ENCODE measurements at places on chromosomes 3 and 15. TPM values are rescaled to one million over a fixed set of nuclear protein-coding genes. Genes with fewer than 3 reads are reported as not detected.
A peak's percentile ranks its signal among the peaks of the same experiment; 100 is the strongest.

COL6A5 gene
- not detected for total RNA-seq

POU1F1 gene
- total RNA-seq, result not detected

SLC2A2 gene
- total RNA-seq, result not detected

CFAP100 gene
- total RNA-seq, result not detected

CD276 gene
- total RNA-seq, result 1.2 TPM

CPOX gene
- 22.0 TPM for total RNA-seq

SLCO3A1 gene
- total RNA-seq, result 3.3 TPM

SPINT1 gene
- 4.5 TPM for total RNA-seq

DNA sequence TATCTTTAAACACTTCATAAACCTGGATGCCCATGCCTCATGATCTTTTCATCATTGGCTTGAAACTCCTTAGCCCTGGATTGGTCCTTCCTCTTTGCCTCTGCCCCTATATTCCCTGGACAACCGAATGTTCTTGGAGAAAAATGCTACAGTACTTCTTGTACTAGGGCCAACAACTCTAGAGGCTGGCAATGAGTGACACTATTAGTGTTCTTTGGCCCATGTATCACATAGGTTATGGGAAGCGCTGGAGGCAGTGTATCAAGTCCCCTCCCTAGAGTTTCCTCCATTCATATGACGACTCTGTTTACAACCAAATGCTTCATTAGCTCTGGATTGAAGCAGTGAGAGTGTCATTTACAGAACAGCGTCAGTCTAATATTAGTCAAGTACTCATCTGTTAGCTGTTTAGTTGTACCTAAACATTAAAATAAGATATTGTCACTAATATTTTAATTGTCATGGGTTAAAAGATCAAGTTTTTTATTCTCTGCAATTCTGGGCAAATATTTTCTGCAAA lies 66.4 kb upstream of the MYO5C start:
- H3K4me1 ChIP-seq, result no peaks in the 10 kb centered on the region
- no peak overlapping the region for H3K27ac ChIP-seq
- no peaks in the 10 kb centered on the region for H3K27me3 ChIP-seq
- no peak for DNase-seq

DNA sequence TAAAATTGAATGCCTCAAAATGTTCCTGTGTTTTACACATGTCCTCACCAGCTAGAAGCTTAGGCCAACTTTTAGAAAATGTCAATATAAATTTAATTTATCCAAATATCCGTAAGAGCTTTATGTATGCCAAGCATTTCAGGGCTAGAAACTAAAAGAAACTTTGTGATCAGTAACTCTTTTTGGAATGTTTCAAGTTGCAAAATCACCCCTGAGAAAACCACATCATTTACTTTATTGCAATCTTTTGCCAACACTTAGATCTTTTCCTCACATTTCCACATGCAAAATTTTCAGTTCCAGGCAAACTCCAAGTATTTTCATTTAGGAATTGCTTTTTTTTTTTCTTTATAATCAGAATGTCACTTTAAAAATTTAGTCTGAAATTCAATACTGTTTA lies 20.1 kb upstream of the IGF1R start:
- no peaks in the 10 kb centered on the region for H3K4me1 ChIP-seq
- DNase-seq, result no peak
- no peak overlapping the region for H3K27ac ChIP-seq

GRCh38 chr3:184776916-184777315 lies 35.0 kb upstream of the VPS8 start:
- no peaks in the 10 kb centered on the region for H3K36me3 ChIP-seq
- H3K4me1 ChIP-seq, result no peaks in the 10 kb centered on the region
- H3K27me3 ChIP-seq, result peaks cover 7% of the 10 kb centered on the region
- DNase-seq, result no peak
- H3K27ac ChIP-seq, result no peak overlapping the region

DNA sequence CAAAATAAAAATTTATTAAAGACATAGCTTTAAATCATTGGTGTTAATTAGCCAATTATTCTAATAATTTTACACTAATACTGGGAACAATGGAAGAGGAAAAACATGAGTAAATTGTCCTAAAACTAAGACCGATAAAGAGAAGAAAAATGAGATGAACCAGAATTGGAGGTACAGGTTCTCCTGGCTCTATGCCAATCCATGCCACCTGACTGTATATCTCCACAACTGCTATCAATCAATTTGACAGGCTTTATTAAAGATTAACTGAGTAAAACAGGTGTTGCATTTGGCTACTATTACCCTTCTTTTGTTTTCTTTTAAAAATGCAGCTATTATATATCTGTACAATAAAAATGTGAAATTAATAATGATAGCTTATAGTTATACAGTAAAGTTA lies 850.0 kb downstream of the CADM2 start:
- H3K27me3 ChIP-seq, result no peaks in the 10 kb centered on the region
- no peaks in the 10 kb centered on the region for H3K36me3 ChIP-seq
- H3K4me3 ChIP-seq, result no peak overlapping the region
- no peak overlapping the region for H3K27ac ChIP-seq

GRCh38 chr3:130374033-130374432 lies 28.6 kb downstream of the COL6A5 start:
- H3K4me1 ChIP-seq, result no peaks in the 10 kb centered on the region
- DNase-seq, result no peak
- no peak overlapping the region for H3K27ac ChIP-seq

GRCh38 chr15:31274496-31275330 lies 51.9 kb upstream of the KLF13 start:
- H3K36me3 ChIP-seq, result no peaks in the 10 kb centered on the region
- H3K4me3 ChIP-seq, result no peak overlapping the region
- H3K27ac ChIP-seq, result no peak overlapping the region

DNA sequence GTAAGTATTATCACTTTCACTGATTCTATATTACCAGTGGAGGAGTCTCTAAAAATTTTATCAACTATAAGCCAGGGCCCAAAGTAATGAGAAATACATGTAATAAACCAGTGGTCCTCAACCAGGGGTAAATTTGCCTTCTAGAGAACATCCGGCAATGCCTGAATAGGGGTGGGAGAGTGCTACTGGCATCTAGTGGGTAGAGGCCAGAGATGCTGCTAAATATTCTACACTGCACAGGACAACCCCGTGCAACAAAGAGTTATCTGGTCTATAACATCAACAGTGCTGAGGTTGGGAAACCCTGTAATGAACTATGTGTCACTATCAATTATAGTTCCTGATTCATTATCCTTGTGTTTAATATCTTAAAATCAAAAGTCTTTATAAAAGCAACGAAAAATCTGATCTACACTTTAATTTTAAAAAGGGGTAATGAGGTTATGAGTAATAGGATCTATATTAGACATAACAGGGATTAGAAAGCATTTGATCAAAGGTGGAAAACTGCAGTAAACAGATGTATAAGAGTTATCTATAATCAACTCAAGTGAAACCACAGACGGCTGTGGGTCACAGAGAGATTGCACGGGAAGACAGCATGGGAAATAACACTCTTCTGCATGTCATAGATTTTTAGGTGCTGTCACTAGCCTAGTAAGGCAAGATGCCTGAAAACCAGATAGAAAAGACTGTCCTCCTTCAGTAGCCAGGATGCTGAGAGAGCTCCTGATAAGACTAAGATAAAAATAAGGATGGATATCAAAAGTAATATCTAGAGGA lies 2.0 kb downstream of the LYSMD2 start:
- no peaks in the 10 kb centered on the region for H3K27me3 ChIP-seq
- peaks cover 7% of the 10 kb centered on the region for H3K36me3 ChIP-seq
- DNase-seq, result peak; percentile 58
- peak overlapping the region; percentile 82 for H3K4me3 ChIP-seq

- peaks cover 7% of the 10 kb centered on the region for H3K4me1 ChIP-seq
- H3K27me3 ChIP-seq, result no peaks in the 10 kb centered on the region
- no peak overlapping the region for H3K4me3 ChIP-seq
- H3K27ac ChIP-seq, result no peak overlapping the region
- DNase-seq, result no peak
- H3K36me3 ChIP-seq, result peaks cover 6% of the 10 kb centered on the region
These were observed 8.9 kb upstream of the PAK6 start for GRCh38 chr15:40229956-40230355.

- peaks cover 13% of the 10 kb centered on the region for H3K36me3 ChIP-seq
- H3K4me1 ChIP-seq, result peaks cover 41% of the 10 kb centered on the region
- no peak overlapping the region for H3K27ac ChIP-seq
These were observed 359.6 kb downstream of the SHQ1 start for GRCh38 chr3:72488738-72489035.

- peaks cover 27% of the 10 kb centered on the region for H3K4me1 ChIP-seq
- peak within 1 kb of the TSS; percentile 84 for H3K4me3 ChIP-seq
- peaks cover 62% of the 10 kb centered on the region for H3K27me3 ChIP-seq
- no peaks in the 10 kb centered on the region for H3K36me3 ChIP-seq
- H3K27ac ChIP-seq, result peak within 1 kb of the TSS; percentile 19
- DNase-seq, result peak; percentile 13
These were observed at the start of gene NTRK3 for GRCh38 chr15:88256279-88257230. TSS of gene NTRK3 (minus strand) at chr15:88256739. CDS start at chr15:88256153, 586 bp downstream.

DNA sequence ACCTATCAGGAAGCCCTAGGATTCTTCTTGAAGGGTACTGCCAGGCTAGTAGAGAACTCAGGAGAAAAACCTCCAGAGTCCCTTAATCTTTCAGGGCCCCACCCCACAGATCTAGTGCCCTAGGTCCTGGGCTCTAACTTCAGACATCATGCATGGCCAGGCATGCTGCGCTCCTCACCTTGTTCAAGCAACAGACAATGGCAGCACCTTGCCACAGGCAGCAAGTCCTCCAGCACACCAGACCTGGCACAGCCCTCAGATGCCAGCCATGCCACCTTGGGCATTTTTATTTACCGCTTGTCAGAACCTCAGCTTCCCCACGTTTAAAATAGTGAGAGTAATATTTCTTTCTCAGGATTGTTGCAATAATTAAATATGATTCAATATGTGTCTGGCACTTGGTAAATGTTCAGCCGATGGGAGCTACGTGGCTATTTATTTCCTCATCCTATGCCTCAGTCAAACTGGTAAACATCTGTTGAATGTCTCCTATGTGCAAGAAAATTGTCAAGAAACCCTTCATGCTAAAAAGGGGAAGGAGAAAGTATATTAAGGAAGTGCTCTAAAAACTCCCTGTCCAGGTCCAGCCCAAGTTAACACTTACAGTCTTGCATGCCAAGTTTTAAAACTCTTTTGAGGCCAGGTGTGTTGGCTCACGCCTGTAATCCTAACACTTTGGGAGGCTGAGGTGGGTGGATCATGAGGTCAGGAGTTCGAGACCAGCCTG lies 14.5 kb upstream of the CCR1 start:
- DNase-seq, result no peak
- H3K4me3 ChIP-seq, result no peak overlapping the region
- no peak overlapping the region for H3K27ac ChIP-seq
- H3K27me3 ChIP-seq, result peaks cover 5% of the 10 kb centered on the region

- H3K4me3 ChIP-seq, result peak overlapping the region; percentile 83
- DNase-seq, result peak; percentile 63
- no peaks in the 10 kb centered on the region for H3K27me3 ChIP-seq
- peaks cover 24% of the 10 kb centered on the region for H3K4me1 ChIP-seq
- peaks cover 31% of the 10 kb centered on the region for H3K36me3 ChIP-seq
These were observed 1.4 kb downstream of the ST6GAL1 start for GRCh38 chr3:186931532-186932280.

DNA sequence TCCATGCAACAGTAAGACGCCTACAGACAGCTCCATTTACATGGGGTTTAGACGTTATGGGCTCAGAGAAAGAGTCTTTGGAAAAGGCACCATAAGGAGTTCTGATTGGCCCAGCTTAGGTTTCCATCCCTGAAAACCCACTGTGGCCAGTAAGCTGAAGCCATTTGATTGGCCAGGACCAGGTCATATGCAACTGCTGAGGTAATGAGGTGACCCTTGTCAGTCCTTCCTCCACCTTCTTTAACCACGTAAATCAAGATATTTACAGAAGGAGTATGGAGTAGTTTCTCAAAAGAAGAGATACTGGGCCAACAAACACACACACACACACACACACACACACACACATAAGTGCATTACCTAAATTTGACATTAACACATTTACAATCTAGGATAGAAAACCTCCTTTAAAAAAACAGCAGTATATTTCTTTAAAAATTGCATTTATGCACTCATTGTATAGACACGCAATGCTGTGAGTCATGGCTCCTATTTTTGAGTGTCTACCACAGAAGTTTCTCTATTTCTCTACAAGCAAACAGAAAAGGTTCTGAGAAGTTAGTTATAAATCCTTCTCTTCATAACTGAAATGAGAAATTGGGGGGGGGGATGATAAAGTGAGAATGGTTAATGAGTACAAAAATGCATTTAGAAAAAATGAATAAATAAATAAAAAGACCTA lies 16.3 kb upstream of the MB21D2 start:
- H3K27me3 ChIP-seq, result no peaks in the 10 kb centered on the region
- no peak overlapping the region for H3K27ac ChIP-seq
- no peaks in the 10 kb centered on the region for H3K36me3 ChIP-seq
- no peaks in the 10 kb centered on the region for H3K4me1 ChIP-seq

GRCh38 chr15:70503073-70503745 lies 260.1 kb downstream of the UACA start:
- no peaks in the 10 kb centered on the region for H3K36me3 ChIP-seq
- H3K27me3 ChIP-seq, result no peaks in the 10 kb centered on the region
- no peak overlapping the region for H3K4me3 ChIP-seq
- DNase-seq, result peak; percentile 43
- H3K4me1 ChIP-seq, result peaks cover 73% of the 10 kb centered on the region

DNA sequence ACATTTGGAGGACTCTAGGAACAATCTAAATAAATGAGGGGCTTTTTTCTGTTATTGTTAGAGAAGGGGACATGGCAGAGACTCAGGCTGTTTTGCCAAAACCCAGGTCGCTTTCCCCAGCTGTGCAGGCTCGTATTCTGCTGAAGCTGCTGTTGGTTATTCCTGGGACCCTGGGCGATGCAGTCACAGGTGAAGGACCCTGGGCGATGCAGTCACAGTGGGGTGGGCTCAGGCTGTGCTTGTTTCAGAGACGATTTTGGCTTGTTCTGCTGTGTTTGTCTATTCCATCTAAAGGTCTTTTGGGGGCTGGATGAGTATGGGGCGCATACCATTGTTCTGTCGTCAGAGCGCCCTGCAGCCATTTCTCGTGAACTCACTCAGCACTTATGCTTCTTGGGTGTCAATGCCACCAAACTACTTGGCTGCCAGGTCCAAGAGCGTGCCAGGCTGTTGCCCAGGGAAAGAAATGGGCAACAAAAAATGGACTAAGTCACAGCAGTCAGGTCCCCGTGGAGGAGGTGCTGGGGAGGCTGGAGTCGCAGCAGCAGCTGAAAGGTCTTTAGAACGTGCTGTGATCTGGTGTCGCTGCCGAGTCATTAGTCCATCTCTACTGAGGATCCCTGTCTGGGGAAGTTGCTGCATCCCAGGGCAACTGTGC lies 151.4 kb downstream of the CHDH start:
- no peak overlapping the region for H3K27ac ChIP-seq
- no peak for DNase-seq
- no peak overlapping the region for H3K4me3 ChIP-seq
- no peaks in the 10 kb centered on the region for H3K4me1 ChIP-seq

GRCh38 chr15:87477737-87478686 lies 778.5 kb downstream of the NTRK3 start:
- H3K27ac ChIP-seq, result no peak overlapping the region
- H3K36me3 ChIP-seq, result no peaks in the 10 kb centered on the region
- DNase-seq, result no peak
- H3K27me3 ChIP-seq, result peaks cover 15% of the 10 kb centered on the region
- H3K4me3 ChIP-seq, result no peak overlapping the region
- H3K4me1 ChIP-seq, result no peaks in the 10 kb centered on the region

DNA sequence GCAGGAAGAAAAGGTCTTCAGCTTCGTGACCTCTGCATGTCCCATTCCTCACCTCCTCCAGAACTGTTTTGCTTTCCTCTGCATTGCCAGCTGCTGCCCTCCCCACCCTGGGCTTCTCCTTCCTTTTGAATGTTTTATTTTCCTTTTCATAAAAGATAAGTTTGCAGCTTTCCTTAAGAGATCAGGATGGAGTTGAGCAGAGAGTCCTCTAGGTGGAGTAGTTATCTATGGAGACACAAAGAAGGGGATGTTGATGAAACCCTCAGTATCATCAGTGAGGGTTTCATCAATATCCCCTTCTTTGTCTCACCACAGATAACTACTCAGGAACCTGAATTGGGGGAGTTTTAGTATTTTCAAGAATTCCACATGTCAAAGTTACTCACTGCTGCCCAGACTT lies 19.0 kb upstream of the SLC25A36 start:
- no peak overlapping the region for H3K27ac ChIP-seq
- H3K4me1 ChIP-seq, result no peaks in the 10 kb centered on the region
- no peak for DNase-seq
